ENCODE measurements at places on chromosomes 16 and 17.

DNA sequence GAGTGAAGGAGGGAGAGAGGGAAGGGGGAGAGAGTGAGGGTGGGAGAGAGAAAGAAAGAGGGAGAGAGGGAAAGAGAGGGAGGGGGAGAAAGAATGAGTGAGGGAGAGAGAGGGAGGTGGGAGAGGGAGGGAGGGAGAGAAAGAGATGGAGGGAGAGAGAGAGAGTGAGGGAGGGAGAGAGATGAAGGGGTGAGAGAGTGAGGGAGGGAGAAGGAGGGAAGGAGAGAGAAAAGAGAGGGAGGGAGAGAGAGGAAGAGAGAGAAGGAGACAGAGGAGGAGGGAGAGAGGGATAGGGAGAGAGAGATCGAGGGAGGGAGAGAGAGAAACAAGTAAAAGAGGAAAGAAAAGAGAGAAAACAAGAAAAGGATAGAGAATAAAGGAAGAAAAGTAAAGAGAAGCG is 225.7 kb downstream of the SHISA9 start:
- no peak for DNase-seq

GRCh38 chr17:65892912-65893377 is 299.0 kb downstream of the CEP112 start:
- DNase-seq = no peak

DNA sequence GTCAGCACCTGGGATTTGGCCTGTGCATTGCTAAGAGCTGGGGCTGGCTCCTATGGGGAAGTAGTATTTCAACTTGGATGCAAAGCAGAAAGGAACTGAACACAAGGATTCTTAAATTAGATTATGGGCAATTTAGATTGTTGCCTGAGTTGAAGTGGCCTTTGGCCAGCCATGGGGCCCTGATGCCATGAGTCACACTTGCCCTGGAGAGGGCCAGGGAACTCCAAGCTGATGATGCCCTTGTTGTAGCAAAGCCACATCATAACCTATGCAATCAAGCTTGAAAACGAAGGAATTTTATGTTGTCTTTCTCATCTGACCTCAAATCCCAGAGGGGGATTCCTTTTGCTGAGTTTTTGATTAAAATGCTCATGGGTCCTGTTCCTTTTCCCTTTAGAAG is 3.9 kb upstream of the SPATA32 start:
- no peak for DNase-seq

DNA sequence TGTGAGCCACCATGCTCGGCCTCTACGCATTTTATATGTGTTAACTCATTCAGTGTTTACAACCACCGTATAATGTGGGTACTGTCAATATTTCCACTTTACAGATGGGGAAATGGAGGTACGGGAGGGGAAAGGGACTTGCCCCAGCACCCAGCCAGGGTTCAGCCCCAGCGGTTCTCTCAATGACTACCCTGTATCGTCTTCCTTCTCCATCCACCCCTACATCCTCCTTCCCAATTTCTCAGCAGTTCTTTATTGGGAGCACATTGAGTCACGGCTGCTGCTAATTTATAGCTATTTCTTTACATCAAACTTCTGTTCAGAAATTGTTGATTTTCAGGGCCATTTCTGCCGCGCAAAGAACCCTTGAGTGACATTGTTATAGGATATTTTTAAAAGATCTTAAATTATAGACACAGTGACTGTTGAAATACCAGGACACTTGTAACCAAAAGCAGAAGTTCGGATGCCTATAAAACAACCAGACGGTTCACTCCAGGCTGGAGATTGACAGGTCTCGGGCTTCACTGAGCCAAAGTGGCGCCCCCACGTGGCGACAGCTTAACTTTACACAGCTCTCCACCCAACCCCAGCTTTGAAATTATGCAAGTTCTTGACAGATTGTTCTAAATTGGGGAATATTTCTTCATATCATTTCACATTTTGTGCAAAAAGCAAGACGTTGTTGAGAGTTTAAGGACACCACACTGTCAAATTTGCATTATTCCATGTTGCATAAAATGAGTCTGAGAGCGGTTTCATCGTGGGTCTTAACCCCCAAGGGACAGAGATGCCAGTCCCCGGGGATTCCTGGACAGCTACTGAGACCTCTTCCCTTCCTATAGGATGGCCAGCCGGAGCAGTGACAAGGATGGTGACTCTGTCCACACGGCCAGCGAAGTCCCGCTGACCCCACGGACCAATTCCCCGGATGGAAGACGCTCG is 11.8 kb downstream of the SYT17 start:
- DNase-seq = no peak

DNA sequence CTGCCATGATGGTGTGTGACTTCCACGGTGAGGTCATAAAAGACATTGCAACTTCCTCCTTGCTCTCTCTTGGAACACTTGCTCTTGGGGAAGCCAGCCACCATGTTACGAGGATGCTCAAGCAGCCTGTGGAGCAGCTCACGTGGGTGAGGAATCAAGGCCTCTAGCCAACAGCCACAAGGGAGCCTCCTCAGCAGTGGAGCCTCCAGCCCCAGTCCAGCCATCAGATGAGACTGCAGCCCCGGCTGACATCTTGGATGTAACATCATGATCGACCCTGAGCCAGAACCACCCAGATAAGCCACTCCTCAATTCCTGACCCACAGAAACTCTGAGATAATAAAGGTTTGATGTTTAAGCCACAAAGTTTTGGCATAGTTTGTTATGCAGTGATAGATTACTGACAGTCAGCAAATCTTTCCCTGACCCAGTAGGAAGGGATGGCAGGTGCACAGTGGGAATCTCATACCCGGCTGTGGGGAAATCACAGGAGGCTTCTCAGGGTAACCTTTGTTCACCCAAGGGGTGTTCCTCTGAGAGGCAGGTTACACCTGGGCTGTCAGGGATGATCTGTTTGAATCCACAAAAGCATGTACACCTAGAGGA is 23.3 kb upstream of the GINS2 start:
- DNase-seq = no peak

GRCh38 chr17:57084361-57084801 is 665 bp upstream of the AKAP1 start:
- DNase-seq = no peak

DNA sequence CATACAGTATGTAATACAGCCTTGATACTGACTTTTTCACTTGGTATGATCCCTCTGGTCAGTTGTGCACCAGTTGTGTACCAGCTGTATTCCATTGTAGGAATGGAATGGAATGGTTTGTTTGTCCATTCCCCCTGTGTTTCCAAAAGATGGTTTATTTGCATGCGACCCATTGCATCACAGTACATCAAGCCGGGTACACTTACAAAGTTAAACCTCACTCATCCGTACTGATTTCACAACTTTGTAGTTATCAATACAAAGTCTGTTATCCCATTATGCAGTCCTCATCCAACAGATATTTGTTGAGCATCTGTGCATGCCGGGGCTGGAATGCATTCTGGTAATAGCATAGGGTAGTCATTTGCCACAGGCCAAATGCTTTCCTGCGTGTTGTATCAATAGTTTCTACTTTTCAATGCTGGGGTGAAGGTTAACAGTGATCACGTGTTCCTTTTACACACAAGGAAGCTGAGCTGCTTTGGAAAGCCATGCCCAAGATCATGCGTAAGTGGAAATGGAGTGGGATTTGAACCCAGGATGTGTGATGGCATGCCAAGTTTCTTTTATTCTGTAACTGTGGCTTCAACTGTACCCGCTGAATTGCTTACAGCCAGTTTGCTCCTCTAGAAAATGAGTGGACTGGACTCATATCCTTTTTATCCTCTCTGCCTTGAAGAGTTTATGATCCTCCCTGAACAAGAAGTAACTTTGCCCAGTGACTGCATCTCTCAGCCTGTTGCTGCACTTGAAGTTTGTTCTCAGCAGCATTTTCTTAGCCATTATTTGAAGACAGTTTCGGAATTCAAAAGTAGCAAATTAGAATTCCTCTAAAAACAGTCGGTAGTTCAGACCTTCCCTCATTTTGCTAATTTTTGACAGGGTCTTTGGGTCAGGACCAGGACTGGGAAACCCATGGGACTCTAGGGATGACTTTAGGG is 228.5 kb downstream of the CCDC182 start:
- no peak for DNase-seq

Data from stimulated activated CD8-positive, alpha-beta memory T cell treated with anti-CD3 and anti-CD28 coated beads, Interleukin-12 subunit alpha, Interleukin-12 subunit beta, amount 100 ng/mL, for 4 hours (primary cell).